BJ (cell line): ENCODE measurements at places on chromosomes 13 and 19.

DNA sequence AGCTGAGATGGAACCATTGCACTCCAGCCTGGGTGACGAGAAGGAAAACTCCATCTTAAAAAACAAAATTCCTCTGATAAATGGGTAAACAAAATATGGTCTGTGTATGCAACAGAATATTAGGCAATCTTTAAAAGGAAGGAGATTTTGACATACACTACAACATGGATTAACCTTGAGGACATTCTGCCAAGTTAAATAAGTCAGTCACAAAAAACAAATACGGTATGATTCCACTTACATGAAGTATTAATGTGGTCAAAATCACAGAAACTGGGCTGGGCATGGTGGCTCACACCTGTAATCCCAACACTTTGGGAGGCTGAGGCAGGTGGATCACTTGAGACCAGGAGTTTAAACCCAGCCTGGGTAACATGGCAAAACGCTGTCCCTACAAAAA is 3.0 kb upstream of the ZNF444 start:
- DNase-seq: no peak

GRCh38 chr13:99737481-99738245 is 233.9 kb downstream of the ZIC5 start:
- DNase-seq: no peak

DNA sequence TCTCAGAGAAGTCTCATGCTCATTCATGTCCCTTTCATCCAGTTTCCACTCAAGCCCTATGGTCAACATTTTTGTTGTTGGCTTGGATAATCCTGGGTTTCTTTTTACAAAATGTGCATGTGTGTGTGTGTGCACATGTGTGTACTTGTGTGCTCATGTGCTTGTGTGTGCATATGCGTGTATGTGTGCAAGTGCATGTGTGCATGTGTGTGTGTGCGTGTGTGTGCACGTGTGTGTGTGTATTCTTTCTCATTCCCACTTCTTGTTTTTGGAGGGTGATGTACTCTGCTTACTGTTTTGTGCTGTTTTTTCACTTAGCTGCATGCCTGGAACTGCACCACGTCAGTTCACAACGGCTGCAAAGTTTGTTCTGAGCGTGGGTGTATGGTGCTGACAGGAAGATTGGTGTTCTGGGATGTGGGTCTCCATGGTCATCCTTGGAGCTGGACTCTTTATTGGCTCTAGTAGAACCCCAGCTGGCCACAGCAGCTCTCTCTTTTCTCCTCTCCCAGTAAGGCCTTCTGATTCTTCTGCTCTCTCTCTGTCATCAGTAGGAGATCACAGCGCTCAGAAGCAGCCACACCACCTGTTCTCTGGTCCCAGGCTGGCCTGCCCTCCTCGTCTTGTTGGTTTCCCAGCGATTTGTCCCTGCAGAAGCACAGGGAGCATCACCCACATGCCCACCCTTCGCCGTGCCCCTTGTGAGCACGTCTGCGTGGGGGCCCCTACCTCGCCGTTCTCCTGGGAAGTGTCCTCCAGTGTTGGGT is 60.8 kb downstream of the SOX1 start:
- no peak for DNase-seq

DNA sequence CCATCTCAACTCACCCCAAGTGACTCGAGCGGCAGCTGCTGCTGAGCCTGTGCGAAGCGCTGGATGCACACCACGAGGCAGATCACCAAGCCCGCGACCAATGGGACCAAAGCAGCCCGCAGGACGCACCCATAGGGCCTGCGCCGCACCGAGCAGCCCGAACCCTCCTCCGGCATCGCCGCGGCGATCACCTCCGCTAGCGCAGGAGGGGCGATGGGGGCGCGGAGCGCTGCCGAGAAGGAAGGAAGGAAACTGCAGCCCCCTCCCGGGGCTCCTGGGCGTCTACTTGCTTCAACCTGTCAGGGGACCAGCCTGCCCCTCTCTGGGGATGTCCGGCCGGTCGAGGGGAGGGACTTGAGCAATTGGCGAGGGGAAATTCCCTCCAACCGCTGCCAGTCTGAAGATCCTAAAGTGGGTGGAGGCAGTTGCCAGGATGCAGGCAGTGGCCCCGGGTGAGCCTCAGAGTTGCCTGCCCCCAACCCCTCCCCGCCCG is at the start of gene CD70:
TSS of gene CD70 (minus strand) at position 324 of the 493 bp plus-strand sequence. CDS start at position 176, 148 bp downstream.
- DNase-seq: no peak

DNA sequence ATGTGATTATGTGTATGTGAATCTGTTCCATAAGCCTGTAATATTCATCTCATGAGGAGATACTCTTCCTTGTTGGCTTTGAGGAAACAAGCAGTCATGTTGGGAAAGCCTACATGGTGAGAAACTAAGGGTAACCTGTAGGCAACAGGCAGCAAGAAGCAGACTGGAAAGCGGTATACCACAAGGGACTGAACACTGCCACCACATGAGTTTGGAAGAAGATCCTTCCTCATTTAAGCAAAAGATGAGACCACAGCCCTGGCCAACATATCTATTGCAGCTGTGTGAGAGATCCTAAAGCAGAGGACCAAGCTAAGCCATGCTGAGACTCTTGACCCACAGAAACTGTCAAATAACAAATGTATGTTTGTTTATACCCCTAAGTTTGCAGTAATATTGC is 134.8 kb downstream of the B3GLCT start:
- no peak for DNase-seq

DNA sequence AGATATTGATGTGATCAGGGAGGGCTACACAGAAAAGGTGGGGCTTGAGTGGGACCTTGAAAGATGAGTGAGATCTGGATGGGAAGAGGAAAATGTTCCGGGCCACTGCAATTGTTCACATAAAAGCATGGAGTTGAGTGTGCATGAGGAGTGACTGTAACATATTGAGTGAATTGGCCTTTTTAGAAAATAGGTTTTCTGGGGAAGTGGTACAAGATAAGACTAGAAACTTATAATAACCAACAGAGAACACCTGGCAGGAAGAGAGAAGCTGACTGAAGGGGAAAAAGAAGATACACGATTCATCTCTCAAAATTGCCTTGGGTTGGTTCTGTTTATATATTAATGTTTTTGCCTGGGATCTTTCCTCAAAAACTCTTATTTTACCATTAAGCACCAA is 32.2 kb downstream of the SLC10A2 start:
- no peak for DNase-seq

- DNase-seq: no peak
These were observed 50.1 kb upstream of the ATP12A start for GRCh38 chr13:24630121-24630520.

DNA sequence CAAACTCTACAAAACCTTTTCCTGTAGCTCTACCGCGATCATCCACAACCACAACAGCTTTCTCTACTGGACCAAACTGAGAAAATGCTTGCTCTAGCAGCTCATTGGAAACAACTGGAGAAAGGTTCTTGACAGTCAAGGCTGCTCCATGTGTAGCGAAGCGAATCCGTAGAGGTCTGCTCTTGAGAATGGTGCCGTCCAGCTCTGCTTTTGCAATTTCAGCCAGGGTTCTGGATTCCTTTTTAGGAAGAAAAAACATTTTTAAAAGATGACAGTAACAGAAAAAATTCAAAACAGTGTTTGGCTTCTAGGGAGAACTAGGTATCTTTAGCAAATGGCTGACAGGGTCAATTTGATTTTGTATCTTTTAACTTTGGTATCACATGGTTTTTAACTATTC is 10.4 kb downstream of the PSPC1 start:
- DNase-seq: no peak

DNA sequence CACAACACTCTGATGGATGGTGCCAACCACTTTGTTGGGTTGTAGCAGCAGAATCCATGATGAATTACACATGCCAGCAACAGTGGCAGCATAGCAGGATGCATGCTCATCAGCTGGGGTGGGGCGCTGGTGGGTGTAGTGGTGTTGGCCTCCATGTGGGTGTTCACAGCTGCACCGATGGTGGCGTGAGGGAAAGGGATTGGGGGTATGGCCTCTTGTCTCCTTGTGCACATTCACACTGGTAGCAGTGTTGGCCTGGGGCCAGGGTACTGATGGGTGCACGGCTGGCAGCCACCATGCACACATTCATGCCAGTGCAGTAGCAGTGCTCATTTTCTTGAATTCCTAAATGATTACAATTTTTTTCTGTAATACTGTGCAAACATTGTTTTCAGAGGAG is 2748.8 kb upstream of the PCDH20 start:
- no peak for DNase-seq

- no peak for DNase-seq
These were observed 19.3 kb downstream of the BICRA start for GRCh38 chr19:47628078-47628771.

DNA sequence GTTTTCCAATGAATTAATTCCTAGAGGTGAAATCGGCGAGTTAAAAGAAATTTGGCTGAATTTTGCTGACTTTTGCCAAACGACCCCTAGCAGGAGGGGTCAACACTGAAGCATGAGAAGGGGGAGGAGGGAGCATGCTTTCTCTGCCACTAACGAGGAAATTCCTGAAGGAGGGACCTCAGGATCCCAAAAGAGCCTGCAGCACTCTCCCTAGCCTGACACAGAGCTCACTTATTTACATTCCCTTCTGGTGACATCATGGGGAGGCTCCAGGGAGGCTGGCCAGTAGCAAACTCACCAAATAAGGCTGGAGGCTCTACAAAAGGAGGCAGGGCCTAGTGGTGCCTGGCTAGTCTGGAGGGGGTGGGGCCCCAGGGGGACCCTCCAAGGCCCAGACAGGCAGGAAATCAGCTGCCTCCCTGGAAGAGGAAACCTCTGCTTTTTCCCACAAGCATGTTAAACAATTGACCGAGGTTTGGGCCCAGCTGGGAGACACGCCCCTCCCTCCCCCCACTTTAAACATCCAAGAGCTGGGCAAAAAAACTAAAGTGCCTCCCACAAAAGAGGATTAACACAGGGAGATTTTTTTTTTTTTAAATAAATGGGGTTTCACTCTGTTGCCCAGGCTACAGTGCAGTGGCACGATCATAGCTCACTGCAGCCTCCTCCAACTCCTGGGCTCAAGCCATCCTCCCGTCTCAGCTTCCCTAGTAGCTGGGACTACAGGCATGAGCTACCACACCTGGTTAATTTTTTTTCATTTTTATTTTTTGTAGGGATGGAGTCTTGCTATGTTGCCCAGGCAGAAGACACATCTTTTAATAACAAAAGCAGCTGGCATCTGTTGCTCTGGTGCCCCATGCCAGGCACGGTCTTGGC is 2.1 kb downstream of the DAPK3 start:
- DNase-seq: peak; percentile 98

GRCh38 chr13:67829641-67830040 is 599.5 kb upstream of the PCDH9 start:
- DNase-seq: no peak

DNA sequence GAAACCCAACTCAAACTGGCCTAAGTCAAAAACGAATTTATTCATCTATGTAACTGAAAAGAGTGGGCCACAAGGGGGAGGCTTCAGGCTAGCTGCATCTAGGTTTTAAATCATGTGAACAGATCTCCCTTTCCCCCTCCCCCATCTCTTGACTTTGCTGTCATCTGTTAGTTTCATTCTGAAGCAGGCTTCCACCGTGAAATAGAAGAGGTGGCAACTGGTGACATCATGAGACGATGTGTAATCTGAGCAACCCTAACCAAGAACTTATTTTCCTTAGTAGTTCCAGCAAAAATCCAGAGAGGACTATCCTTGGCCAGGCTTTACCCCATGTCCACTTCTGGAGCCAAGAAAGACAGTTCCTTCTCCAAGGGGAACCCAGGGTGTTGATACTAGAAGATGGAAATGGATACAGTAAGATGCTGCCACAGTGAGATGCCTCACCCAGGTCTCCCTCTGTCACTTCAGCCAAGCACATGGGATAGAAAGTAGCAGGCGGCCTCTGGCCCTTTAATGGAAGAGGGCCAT is 9.4 kb downstream of the SAMD4B start:
- DNase-seq: no peak

DNA sequence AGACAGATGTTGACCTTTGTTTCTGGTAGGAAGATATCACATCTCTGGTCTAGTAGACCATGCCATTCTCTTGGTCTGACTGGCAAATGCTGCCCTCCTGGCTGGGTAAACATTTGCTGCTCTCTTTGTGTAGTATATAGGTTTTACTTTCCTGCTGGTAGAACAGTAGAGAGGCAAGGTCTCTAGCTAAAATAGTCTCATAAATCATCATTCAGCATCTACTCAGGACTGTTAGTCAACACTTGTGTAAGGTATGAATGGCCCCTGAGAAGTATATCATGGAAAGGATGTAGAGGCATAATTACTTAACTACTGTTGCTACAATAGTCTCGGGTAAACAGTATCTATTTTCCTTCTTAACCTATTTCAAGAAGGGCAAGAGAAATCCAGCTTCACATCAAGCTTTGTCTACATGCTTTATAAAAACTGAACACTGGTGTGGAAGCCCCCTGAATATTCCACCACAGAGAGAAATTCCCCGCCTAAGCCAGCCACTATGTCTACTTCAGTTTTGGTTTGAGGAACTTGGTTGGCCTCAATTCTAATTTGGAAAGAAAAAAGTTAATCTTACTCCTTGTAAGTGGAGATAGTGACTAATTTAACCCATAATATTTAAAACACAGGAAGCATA is 18.4 kb upstream of the MYCBP2 start:
- no peak for DNase-seq

GRCh38 chr19:35524181-35524837 is 3.8 kb downstream of the SBSN start:
- no peak for DNase-seq

DNA sequence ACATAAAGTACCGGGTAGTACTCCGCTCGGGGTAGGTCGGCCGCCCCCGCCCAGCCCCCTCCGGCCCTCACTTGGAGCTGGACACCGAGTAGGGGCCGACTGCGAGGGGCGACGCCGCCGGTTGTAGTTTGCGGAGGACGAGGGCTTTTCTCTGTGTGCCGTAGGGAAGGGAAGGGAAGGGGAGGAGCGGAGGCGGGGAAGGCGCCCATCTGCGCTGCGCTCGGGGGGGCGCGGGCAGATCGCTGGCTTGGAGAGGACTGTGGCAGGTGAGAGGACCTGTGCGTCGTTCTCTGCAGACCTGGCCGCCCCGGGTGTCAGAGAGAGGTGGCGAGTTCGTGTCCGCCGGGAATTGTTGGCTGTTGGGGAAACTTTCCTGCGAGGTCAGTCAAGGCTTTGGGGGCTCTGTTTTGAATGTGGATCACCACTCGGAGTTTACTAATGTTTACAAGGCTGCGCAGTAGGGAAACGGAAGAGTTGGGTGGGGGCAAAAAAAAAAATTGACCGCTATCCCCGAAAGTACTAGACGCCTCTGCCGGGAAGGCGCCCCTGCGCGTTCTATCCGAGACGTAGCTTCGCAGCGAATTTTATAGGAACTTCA is 1.4 kb downstream of the ING1 start:
- no peak for DNase-seq

DNA sequence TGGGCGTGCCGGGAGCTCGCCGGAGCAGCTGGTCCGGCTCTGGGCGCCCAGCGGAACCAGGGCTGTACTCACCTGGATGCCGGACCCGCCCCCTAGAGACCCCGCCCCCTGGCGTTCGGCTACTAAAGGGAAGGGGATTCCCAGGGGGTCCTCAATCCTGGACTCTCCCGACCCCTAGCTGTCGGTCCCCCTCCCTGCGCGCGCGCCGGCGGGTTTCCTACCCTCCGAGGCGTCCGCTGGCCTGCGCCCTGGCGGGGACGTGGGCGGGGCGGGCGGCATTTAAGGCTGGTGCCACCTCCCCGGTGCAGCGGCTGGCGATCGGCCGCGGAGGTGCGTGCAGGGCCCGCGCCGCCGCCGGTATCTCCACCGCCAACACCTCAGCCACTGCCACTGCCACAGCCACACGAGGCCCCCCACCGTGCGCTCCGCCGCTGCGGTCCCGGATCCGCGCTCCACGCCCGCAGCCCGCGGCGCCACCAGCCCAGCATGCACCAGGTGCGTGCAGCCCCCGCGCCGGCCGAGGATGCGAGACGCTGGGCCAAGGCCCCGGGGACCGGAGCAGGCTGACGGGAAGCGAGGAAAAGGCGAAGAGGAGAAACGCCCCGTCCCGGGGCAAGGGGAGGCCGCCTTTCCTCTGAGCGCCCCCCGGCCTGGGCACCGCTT is at the start of gene ATP12A:
TSS of gene ATP12A (plus strand) at position 151 of the 663 bp plus-strand sequence. CDS start at position 487, 336 bp downstream.
- DNase-seq: no peak

GRCh38 chr19:14795078-14795721 is 16.8 kb upstream of the ADGRE2 start:
- no peak for DNase-seq
